Fibroblast of skin of left biceps (primary cell): ENCODE measurements at places on chromosomes 1 and 21.

DNA sequence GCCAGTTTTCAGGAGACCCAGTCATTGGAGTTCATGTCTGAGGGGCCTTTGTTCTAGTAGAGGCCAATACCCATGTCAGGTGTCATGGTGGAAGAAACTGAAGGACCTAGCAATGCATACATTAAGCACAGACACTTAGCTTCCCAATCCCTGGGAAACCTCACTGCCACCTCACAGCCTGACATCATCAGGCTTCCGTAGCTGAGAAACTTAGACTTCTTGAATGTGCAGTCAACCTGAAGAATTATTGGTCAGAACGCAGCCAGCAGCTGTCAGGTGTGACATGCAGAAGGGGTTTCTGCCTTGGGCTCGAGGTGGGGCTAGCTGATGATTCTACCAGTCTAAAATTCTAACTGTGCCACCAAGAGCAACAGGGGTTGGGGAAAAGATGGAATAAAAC lies 1.9 kb upstream of the ITPKB start:
- DNase-seq: no peak

DNA sequence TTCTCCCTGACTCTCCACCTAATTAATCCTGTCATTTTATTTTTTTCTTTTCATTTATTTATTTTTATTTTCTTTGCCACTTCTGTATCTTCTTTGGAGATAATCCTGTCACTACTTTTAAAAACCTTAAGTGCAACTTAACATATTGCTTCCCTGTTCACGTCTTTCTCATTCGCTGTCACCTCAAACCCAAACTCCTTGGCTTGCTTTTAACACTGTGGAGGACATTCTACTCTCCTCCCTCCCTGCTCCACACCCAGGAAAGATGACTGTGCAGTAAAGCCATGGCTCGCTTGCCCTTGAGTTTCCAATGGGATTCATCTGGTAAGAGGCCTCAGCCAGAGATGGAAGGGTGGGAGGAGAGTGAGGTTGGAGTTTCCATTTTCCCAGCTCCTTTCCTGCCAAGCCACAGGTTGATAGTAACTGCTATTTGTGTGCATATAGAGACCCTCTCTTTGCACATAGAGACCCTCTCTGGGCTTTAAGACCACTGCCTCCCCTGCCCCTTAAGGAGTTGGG lies 6.4 kb upstream of the BRWD1 start:
- DNase-seq: no peak

DNA sequence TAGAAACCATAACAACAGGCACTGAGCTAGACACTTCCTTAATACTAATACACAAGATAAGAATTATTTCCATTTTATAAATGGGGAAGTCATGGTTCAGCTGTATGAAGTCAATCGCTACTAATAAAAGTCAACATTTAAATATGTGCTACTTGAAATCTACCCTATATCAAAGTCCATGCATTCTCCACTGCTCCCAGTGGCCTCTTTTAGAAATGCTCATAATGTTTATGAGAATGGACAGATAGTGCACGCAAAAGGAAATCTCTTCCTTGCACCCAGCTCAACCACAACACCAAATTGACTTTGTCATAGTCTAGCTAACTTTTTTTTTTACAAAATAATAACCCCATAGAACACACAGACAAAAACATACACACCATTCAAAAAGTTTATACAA lies 281.7 kb upstream of the CXADR start:
- DNase-seq: no peak

DNA sequence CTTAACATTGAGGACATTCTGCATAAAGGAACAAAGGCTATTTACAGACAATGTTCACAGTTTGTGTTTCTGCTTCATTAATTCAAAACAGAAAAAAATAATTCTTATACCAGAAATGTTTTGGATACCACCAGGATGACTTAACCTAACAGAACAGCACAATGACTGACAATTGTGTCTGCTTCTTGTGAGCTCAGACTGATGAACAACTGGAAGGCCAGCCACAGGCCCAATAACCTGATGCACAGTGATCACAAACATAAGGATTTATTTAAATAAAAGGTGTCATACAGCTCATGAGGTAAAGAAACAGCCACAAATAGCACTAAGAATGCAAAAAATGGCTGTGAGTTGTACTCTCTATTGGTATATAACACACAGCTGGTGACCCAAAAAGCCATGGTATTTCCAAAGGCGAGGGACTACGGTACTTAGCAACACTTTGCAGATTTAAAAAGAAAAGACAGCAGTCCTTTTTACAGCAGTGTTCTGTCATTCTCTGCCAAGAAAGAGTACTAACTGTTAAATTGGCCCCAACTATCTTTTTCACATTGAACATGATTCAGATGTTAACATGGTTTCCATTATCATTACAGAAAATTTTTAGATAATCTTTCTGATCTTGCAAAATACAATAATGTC lies 32.1 kb upstream of the DDAH1 start:
- no peak for DNase-seq

- DNase-seq: no peak
These were observed at the start of gene NCF2 for GRCh38 chr1:183590244-183591191. Gene NCF2, minus strand, starts transcription at chr1:183590459. Its CDS starts 130 bp downstream, at chr1:183590329.

DNA sequence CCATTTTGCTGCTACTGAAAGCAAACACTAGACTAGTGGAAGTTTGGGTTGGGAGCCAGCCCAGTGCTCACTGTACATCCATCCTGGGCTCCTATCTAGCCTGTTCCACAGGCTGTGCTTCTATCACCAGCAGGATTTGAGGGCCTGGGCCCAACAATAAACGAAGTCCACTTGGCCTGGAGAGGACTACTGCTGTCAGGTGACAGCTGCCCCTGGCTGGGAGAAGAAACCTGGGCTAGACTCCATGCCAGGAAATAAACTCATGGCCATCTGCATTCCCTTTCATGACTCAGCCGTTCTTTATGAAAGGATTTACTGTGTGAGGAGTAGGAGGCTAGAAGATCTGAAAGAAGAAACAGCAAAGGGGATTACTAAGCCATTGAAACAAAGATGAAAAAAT lies 35.5 kb downstream of the COLGALT2 start:
- no peak for DNase-seq

GRCh38 chr1:154768456-154769125 lies 101.5 kb downstream of the KCNN3 start:
- DNase-seq: no peak

DNA sequence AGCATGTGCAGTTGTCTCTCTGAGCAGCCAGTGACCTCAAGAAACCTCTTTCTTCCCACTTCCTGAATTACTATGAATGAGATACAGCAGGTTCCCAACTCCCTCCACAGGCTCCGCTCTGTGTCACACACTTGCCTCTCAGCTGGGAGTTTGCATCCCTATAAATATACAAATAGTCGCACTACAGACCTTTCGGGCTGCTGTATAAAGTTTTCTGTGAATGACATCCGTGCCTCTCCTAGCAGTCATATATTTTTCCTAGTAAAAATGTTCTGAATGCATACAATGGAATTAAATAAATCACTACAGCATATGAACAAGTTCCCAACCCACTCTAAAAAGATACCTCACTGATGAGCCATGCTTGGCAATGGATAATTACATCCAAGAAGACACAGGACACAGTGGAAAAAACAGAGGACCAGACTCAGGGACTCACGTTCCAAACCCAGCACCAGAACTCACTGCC lies 66.8 kb downstream of the CAPZB start:
- no peak for DNase-seq

GRCh38 chr1:69862906-69863305 lies 295.2 kb downstream of the LRRC7 start:
- DNase-seq: no peak

GRCh38 chr1:153977250-153978240 lies at the start of gene JTB:
Gene JTB, minus strand, starts transcription at chr1:153977674. Its CDS starts 422 bp downstream, at chr1:153977252.
- DNase-seq: no peak

DNA sequence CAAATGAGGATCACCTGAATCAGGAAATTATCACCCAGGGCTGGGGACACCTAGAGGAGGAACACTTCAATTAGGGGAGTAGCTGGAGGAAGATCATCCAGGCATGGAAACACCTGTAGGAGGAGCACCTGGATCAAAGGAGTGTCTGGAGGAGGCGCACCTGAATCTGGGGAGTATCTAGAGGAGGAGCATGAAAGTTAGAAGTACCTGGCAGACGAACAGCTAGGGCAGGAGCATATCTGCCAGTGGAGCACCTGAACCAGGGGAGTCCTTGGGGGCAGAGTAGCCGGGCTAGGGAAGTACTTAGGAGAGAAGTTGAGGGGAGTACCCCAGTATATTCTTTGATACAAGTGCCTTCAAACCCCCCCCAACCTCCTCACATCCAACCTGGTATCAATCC lies 1.3 kb downstream of the C1orf210 start:
- DNase-seq: no peak
